Stimulated activated CD4-positive, alpha-beta T cell treated with anti-CD3 and anti-CD28 coated beads, Interleukin-1b, Interleukin-23, amount 100 ng/mL, for 4 hours (primary cell): ENCODE measurements at places on chromosomes 2 and 18.

GRCh38 chr2:232647261-232647660, 13.9 kb downstream of the EFHD1 start:
- no peak for DNase-seq

- no peak for DNase-seq
Observed at GRCh38 chr2:84823788-84824187, 57.1 kb downstream of the TRABD2A start.

GRCh38 chr2:219423652-219424377, 5.6 kb downstream of the DES start:
- DNase-seq: no peak

GRCh38 chr2:71477231-71477691, 23.9 kb downstream of the DYSF start:
- DNase-seq: no peak

GRCh38 chr2:43218702-43219382, 7.6 kb downstream of the ZFP36L2 start:
- DNase-seq: peak; percentile 62

- DNase-seq: no peak
Observed at GRCh38 chr2:190791976-190792575, 88.5 kb upstream of the GLS start.

DNA sequence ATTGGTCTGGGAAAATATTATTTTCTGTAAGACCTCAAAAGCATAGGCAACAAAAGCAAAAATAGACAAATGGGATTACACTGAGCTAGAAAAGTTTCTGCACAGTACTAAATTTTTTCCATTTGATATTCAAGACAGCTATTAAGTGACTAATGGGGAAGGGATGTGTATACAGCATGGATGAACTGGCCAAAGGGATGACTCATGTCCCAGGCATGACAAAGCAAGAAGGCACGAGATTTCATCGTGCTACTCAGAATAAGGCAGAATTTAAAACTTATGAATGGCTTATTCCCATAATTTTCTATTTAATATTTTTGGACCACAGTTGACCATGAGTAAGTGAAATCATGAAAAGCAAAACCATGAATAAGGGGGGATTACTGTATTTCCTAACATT, 1250.1 kb upstream of the GYPC start:
- DNase-seq: no peak

GRCh38 chr2:55914786-55915185, 8.8 kb downstream of the EFEMP1 start:
- DNase-seq: no peak

GRCh38 chr2:64101141-64101591, 43.1 kb downstream of the PELI1 start:
- no peak for DNase-seq

- DNase-seq: no peak
Observed at GRCh38 chr2:2837746-2838547, 506.9 kb upstream of the MYT1L start.

GRCh38 chr2:32965523-32966171, 18.9 kb downstream of the LTBP1 start:
- no peak for DNase-seq

- DNase-seq: no peak
Observed at GRCh38 chr2:145110668-145111356, 590.9 kb upstream of the ZEB2 start.

DNA sequence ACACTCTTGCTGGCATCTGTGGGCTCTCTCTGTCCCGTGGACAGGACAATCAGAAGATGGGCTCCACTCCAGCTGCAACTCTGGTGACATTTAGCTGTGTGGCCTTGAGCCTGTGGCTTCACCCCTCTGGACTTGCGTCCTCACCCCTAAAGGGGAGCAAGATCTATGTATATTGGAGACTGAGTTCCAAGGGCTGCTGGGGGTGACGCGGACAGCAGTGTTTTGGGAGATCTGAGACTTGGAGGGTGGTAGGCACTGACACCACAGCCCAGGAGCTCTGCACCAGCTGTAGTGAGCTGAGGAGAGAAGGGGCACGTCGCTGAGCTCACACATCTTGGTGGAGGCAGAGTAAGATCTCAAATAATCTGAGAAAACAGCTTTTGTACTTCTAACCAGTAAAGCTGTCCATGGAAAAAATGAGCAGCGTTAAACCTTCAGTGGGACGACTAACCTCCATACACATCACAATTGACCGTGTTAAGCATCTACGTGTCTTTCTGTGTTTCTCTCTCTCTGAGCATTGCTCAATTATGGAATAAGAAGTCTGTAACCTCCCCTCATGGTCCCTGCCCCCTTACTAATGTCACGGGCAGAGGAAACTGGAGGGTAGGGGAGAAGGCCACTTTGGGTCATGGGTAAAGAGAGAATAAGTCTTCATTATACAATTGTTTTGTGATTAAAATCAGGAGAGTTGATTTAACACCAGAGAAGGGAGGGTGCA, 85.8 kb downstream of the SH3RF3 start:
- DNase-seq: no peak

DNA sequence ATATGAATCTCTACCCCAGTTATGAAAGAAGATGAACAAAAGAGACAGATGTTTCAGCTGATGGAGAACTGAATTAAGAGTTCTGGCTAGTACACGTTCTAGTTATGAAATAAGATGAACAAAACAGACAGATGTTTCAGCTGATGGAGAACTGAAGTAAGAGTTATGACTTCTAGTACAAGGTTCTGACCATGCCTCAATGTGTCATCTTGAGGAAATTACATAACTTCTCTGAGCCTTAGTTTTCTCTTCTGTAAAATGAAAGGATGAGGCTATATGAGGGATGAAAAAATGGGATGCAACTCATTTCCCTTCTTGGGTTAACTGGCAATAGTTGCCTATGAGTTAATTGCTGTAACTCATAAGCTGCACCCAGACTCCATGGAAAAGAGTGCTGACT, 92.9 kb upstream of the WDR75 start:
- no peak for DNase-seq

DNA sequence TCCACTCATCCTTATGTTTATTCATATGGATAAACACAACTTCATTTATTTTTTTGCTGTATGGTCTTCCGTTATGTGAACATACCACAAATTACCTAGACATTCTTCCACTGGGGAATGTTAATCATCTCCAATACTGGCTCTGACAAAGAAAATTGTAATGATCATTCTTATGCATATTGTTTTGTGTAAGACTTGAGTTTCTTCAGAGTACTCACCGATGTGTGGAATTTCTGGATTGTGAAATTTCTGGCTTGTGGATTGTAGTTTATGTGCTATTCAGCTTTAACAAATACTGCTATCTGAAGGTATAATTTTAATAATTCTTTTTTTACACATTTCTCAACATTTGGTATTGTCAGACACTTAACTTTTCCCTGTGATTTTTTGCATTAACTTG, 212.2 kb upstream of the THUMPD2 start:
- DNase-seq: no peak

- no peak for DNase-seq
Observed at GRCh38 chr18:31101183-31102024, 817 bp downstream of the DSC2 start.

- no peak for DNase-seq
Observed at GRCh38 chr2:239227661-239228371, 173.0 kb downstream of the HDAC4 start.

GRCh38 chr2:11745613-11746375, 638 bp upstream of the LPIN1 start:
- DNase-seq: no peak

DNA sequence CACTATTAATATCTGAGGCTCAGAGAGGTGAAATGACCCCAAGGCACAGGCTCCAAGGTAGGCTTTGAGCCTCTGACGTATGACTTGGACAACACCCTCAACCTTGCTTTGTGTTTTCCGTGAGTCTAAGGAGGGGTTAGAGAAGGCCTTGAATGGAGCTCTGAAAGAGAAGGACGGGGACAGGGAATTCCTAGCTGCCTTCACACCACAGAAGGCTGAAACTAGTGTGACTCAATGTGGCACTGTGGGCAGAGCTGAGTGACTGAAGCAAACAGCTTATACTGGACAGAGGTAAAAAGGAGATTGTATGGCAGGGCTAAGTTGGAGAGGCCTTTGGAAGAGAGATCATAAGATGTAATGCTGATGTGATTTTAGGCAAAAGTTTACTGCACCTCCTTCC, 3.5 kb upstream of the NCK2 start:
- no peak for DNase-seq

DNA sequence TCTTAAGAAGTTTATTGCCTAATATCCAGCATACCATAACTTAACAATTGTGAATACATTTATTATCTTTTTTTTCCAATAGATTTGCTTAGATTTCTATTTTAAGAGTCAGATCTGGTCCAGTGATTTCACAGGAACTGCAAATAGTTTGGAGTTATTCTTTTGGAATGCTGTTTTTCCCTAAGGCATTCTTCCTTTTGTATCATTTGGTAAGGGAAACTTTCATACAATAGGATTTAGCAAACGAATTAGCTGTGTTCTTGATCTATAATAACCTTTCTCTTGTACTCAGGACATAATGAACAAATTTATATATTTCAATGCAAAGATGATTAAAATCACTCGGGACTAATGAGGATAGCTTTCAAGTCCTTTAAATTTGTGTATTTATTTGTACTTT, 201.6 kb downstream of the ERBB4 start:
- DNase-seq: no peak

DNA sequence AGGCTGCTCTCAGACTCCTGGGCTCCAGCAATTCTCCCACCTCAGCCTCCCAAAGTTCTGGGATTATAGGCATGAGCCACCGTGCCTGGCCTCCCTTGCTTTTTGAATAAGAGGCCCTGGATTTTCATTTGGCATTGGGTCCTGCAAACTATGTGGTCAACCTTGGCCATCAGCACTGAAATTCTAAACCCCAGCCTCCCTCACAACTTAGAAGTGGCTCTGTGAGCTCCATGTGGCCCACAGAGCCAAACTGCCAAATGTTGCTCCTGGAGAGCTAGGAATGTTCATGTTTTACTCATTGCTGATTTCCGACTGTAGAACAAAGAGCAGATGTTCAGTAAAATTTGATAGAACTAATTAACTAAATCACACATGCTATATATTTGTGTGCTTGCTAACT, 210.6 kb upstream of the AGAP1 start:
- no peak for DNase-seq

- DNase-seq: no peak
Observed at GRCh38 chr18:2655954-2656236, 369 bp downstream of the SMCHD1 start.

DNA sequence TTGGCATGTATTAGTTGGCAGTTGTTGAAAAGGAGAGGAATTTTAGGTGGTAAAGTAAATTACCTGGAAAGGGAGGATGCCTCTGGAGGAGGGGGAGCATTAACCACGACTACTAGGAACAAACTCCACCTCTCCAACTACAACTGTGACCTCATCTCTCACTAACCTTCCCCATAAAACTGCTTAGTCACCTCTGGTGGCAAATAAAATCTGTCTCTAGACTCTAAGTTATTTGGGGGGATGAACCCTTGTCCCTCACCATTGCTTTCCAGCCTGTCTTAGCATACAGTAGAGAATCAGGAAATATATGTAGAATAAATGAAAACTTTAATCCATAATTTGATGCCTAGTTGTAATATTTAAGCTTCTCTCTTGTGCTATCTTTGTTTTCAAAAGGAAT, 27.6 kb upstream of the MYO1B start:
- DNase-seq: no peak

- DNase-seq: no peak
Observed at GRCh38 chr2:24402242-24403097, 42.1 kb upstream of the ITSN2 start.

DNA sequence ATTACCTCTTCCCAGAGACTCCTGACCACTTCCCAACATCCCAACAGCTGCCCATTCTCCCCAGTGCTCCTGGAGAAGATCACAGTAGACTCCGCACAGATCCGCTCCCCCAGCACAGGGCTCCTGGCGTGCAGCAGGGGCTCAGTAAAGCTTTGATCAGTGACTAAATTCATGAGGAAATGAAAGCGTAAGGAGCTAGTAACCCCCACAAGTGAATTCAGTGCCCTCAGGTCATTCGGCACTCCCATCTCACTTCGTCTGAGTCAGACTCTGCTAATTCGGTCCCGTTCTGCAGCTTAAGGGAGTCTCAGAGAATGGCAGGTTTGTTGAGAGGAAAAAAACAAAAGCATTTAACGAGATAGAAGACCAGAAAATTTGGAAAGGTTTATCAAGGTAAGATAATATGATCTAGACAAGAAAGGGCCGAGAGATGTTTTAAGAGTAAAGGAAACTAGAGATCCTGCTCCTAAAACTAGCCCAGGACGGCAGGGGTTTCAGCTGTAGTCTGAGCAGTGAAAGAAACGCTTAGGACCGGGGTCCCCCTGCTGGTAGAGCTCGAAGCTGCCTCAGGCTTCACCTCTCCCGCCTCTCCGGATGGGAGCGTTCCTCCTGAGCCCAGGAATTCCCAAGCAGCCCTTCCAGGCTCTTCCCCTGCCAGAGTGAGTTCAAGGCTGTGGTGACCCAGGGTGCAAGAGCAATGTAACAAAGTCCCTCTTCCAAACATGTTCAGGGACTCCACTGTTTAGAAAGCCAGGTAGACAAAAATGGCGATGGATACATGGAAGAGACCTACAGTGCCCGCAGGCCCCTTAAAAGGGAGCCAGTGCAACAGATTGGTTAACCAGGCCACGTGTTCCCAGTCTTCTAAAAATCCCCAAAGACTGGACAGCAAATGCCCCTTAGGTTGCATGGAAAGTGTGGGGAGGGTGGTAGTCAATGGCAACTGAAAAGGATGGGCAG, 127.3 kb downstream of the DNER start:
- no peak for DNase-seq

- no peak for DNase-seq
Observed at GRCh38 chr2:188292348-188293239, 920 bp downstream of the GULP1 start.

DNA sequence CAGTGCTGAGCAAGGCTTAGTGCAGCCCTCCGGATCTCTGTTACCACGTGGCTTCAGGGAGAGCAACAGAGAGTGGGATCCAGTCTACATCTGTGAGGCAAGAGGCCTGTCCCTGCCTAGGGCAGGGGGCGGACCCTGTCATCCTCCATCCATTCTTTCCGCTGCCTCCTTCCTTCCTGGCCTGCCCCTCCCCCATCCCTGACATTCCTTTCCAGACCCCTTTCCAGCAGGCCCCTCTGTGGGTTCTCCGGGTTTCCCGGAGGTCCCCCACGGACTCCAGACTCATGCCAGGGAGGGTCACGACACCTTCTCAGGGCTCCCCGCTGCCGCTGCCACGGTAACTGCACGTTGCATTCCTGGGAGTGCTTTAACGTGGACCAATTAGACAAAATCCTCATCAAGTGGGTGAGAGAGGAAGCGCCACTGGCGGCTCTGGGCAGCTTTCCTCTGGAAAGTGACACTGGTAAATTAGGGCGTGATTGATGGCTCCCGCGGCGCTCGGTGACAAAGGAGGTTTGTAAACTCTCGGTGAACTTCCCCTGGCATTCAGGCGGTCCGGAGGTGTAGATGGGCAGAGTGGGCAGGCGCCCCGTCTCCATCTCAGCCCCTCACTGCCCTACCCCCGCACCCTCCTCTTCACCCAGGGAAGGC, 11.4 kb downstream of the ATOH8 start:
- no peak for DNase-seq
